ENCODE measurements at places on chromosomes 5 and 9.

GRCh38 chr5:64958757-64959391, 190.1 kb downstream of the CWC27 start:
- no peak for DNase-seq

GRCh38 chr9:6869081-6869948, 111.5 kb downstream of the KDM4C start:
- no peak for DNase-seq

- DNase-seq = no peak
Observed at GRCh38 chr9:74172874-74173273, 324.3 kb upstream of the RORB start.

- no peak for DNase-seq
Observed at GRCh38 chr5:170617533-170618490, 114.0 kb downstream of the KCNIP1 start.

DNA sequence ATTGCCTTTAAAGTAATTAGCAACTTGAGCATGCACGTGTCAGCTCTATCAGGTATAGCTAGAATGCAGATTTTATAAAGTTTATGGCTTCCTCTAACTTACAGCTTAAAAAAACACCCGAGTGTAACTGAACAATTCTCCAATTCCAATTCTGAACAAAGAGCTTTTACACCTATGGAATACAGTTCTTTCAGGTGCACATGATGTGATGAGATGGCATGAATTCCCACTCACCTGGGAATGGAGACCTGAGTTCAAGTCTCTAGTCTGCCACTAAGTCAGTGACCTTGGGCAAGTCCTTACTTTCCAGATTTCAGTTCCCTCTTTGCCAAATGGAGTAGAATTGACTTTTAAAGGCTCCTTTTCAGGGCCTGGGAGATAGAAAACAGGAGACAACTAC, 1.8 kb downstream of the ZFAND5 start:
- DNase-seq = no peak

GRCh38 chr5:15609076-15609725, 109.2 kb downstream of the FBXL7 start:
- DNase-seq = no peak

- no peak for DNase-seq
Observed at GRCh38 chr5:83049370-83049885, 27.8 kb downstream of the TMEM167A start.

DNA sequence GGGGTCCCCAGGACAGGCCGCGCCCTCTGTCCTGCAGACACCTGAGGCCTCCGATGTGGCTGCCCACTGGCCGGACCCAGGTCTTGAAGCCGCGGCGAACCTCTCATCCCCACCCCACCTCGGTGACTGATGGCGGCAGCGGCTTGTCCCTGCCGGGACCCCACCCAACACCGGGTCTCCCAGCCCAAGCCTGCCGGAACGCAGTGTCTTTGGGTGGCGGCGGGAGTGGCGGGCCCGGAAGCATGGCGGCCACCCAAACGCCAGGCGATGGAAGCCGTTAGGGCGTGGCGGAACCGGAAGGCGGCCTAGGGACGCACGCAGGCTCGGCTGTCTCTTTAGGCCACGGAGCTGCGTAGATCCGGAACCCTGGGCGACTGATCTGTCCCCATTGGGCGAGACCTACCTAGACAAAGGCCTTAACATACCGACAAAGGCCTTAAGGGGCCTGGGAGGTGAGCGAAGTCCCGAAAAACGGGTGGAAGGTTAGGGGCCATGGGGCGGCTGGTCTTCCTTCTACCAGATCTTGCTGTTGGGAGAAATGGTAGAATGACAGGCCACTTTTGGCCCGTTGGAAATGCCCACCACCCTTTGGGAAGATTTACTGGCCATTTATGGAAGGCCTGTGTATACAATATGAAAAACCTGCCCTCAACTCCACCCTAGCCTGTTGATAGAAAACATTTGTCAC, 94.6 kb upstream of the SMC2 start:
- DNase-seq = peak; percentile 32

Measured in right cardiac atrium (tissue), 5 donors.